ENCODE measurements at places on chromosomes 2 and 18.

- no peak for DNase-seq
Measured at GRCh38 chr2:16303273-16303577, 362.4 kb downstream of the CYRIA start.

DNA sequence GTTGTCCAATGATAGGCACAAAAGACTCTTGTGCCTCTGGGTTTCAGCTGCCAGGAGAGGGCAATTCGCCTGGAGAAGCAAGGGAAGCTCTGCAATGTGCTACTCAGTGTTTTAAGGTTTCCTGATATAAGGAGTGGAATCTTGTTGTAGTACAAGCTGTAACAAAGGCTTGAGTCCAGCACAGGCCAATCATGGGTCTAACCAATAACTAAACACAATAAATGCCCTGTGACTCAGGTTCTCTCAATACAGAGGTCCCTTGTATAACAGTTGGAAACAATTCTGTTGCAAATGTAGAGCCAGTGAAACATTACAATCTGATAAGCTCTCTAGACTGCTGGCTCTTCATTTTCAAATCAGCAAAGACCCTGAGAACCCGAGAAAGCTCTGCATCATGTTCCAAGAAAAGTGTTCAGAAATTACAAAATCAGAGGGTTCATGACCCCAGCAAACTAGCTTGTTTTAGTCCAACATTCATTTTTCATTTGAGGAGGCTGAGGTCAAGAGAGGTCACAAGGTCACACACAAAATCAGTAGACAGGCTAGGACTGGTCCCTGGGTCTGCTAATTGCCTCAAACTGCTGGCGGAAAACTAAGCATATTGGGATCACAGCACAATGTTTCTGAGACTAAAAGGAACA, 59.0 kb upstream of the DNMT3A start:
- DNase-seq, result no peak

DNA sequence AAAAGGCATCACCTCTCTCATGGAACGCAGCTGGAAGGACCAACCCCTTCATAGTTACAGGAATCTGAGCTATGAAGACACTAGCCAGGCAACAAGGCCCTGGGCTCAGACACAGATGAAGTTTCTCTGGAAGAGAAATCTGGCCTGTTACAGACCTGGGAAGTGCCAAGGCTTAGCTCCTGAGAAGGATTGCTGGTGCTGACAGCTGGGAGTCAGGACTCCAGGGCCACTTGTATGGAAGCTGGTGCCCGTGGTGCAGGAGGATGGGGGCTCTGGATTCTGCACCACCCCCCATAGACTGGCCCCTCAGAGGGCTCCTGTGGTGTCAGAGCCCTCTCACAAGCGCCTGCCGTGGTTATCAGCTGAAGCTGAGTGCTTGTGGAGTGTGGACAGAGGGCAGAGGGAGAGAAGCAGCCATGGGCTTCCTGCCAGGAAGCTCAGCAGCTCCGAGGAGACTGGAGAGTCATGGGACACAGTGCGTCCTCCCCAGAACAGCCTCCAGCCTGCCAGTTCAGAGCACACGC, 87.3 kb upstream of the LCLAT1 start:
- DNase-seq, result no peak

- no peak for DNase-seq
Measured at GRCh38 chr2:96800061-96801004, 15.7 kb upstream of the CNNM3 start.

- DNase-seq, result no peak
Measured at GRCh38 chr18:5370332-5370731, 74.8 kb upstream of the ZBTB14 start.

DNA sequence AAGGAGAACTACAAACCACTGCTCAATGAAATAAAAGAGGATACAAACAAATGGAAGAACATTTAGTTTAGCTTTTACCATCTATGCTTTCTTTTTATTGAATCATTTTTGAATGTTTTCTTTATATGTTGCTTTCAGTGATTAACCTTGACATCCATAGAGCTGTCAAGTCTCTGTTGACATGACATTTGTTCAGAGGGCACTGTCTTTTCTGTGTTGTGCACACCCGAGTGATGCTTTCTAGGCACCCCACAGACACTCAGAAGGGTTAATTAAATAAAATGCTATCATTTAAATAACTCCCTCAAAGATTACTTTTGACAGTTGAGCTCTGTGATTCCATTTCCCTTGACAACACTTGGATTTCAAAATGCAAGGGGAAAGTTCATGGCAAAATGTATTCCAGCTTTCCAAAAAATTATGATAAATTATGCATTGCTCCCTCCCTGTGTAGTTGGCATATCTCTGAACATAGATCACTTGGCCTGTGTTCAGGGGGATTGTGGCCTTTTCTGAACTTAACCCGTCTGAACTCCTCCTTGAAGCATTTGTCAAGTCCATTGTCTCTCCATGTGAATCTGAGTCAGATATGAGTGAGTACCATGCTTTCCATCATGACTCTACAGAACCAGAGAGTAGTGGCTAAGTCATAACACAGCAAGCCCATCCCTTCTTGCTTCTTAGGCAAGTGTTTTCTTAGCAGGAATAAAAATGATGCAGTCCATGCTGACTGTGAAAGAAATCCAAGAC, 372.6 kb downstream of the RPRM start:
- DNase-seq, result no peak

Measured in GM13977 (cell line).